ENCODE measurements at places on chromosomes 6 and 20.

DNA sequence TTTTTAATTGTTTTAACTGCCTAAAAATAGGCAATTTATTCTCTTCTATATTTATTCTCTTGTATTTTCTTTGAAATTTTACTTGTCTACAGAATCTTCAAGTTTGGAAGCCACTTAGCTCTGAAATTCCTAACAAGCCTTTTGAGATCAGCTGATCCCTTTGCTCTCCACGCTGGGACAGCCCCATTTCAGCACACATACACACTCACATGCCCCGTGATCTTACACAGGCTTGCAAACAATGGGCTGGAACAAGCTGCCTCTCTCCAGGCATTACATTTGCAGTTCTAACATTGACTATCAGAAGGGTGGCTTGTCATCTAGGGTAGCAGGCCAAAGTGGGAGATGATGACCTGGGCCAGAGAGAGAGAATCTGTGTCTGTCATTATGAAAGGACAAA lies 62.1 kb upstream of the RAB32 start:
- no peak for DNase-seq

- no peak for DNase-seq
These were observed 32.6 kb downstream of the KCNK5 start for GRCh38 chr6:39196673-39197091.

DNA sequence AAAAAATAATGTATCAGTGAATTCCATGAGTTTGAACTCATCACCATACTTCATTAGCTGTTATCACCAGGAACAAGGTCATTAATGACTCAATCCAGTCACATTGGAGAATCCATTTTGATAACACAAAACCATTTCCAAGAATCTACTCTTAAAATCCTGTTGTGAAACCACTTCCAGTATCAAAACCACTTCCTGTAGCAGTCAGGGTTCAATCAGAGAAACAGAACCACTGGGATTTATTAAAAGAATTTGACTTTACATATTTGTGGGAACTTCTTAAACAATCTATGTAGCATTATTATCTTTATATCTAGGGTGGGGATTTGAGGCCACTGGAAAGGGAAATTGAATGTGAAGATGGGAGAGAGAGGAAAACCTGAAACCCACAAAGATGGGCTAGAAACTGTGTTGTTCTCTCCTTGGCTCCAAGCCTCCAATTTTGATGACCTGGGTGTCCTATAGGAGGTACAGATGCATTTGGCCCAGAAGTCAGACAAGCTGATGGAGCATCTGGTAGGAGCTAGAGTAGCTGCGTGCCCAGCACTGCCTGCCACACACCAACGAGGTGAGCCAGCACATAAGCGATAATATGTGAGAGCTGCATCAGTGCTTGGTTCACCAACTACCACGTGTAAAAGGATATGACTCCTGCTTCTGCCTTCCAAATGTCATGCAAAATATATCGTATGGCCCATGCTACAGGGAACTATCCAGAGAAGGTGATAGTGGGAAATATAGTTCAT lies 117.0 kb downstream of the TMEM200A start:
- no peak for DNase-seq

- no peak for DNase-seq
These were observed 14.4 kb downstream of the JARID2 start for GRCh38 chr6:15260099-15260821.

DNA sequence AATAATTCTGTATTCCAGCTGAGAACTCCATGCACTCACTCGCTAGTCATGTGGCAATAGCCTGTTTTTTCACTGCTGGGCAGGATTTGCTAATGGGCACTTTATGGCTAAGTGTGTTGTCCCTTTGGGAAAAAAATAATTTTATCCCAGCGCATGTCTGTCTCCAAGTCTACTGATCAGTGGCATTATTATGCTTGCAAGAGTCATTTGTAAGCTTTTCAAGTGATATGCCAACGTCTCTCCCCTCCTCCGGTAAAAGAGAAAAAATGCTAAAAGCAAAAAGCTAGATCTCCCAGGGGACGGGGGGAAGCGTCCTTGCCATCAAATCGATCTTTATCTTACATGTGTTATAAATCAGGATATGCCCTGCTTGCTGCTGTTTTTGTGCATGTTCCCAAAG lies 407.7 kb downstream of the CDH26 start:
- no peak for DNase-seq

DNA sequence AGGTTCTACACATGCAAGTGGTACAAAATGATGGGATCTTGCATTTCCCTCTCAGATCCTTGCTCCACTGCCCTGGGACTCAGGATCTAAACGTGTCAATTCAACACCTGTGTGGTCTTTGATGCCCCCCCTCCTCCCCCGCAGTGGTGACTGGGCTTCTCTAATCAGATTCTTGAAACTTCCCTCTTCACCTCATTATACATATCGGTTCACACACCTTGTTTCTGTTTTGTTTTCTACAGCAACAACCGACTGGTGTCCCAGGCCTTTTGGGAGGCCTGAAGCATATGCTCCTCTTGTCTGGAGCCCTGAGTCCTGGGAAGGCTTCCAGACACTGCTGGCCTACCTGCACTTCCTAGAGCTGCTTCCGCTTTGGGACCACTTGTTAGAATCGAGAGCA lies 20.0 kb downstream of the SAMD3 start:
- no peak for DNase-seq

DNA sequence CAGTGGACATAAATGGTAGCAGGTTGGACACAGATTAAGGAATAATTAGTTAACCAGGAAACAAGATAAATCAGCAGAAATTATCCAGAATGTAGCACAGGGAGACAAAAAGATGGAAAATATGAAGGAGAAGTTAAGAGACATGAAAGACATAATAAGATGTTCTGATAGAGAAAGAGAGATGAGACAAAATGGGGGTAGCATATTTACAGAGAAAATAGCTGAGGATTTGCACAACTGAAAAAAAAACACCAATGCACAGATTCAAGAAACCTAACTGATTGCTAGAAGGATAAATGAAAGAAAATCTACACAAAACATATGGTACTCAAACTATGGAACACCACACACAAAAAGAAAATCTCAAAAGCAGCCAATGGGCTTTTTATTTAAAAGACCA lies 34.6 kb upstream of the TBC1D22B start:
- DNase-seq: no peak

DNA sequence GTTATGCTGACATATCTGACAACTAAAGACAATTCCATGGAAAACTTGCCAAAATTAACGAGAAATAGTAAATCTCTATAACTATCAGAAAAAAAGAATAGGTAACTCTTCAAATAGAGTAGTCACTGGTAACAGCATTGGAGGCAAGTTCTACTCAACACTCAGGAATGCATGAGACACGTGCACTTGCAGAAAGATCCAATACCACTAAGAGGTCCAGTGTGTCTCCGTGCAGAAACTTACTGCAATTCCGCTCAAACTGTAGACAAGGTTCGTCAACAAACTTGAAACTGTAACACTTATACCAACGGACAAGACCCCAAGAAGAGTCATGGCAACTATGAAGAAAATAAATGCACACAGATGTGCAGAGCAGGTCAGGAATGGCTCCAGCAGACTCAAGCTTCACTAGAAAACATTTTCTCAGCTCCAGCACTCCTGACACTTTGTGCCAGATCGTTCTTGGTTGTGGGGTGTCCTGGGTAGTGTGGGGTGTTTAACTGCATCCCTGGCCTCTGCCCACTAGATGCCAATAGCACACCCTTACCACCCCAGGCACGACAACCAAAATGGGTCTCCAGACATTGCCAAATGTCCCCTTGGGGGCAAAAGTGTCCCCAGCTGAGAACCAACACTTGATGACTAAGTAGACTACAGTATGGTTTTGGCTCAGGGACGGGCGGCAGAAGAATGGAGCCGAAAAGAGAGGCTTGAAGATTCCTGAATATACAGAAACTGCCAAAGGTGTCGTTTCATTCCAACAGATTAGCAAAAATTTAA lies 134.8 kb downstream of the DTNBP1 start:
- no peak for DNase-seq

GRCh38 chr20:47080365-47080764 lies 185.7 kb downstream of the EYA2 start:
- peak; percentile 8 for DNase-seq

- DNase-seq: peak; percentile 47
These were observed 445 bp downstream of the RAB32 start for GRCh38 chr6:146543940-146544615.

GRCh38 chr6:33750244-33750991 lies 3.7 kb upstream of the IP6K3 start:
- DNase-seq: no peak

GRCh38 chr6:17381424-17382147 lies 11.8 kb upstream of the CAP2 start:
- DNase-seq: peak; percentile 38

GRCh38 chr20:24206995-24207394 lies 218.4 kb upstream of the GGTLC1 start:
- no peak for DNase-seq

DNA sequence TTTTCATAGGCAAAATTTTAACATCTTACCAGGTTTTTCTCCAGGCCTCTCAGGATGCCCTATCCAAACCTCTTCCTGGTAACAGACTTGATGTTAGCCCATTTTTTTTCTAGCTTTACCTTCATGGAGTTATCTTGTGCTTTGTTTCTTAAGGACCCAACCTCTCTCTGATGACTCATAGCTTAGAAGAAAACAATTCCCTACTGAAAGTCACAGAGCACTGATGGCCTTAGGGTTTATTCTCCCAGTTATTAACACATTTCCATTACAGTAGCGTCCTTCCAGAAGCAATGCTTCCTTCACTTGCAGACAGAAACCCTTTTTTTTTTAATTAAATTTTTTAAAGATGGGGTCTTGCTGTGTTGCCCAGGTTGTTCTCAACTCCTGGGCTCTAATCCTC lies 79.4 kb downstream of the IYD start:
- DNase-seq: no peak

DNA sequence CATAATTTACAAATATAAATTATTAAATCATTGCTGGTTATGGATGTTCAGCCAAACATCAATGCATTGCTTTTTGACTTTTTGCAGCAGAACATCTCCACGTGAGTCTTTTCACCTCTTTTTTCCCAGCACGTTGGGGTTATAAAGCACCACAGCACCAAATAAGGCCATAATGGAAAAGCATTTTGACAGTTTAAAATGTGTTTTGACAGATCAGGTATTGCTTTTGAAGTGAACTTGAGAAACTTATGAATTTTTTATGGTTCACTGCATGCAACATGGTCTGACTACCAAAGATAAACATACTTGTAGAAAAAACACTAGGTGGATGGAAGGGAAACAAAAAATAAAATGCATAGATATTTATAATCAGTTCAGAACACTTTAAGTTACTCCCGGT lies 622.4 kb downstream of the HTR1B start:
- DNase-seq: no peak

DNA sequence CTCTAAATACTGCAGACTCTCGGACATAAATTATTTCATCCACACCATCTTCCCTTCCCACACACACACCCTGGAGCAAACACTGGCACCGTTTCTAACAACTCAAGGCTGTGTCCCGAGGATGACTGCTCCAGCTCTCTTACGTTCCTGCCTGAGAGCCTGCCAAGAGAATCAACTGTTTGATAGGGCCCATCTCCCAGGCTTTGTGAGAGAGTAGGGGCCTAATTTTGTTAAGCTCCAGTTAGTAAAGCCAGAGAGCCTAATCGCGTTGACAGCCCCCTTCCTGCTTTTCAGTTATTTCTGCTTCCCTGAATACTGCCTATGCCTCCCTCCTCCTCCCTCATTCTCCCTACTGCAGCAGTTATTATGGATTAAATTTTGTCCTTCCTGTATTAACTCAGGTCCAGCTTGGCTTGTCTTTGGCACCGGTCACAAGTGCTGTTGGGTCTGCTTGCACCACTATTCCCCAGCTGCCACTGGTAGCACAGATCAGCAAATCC lies 118.1 kb upstream of the TMEM181 start:
- DNase-seq: no peak

GRCh38 chr20:33399924-33400323 lies 1.4 kb downstream of the CDK5RAP1 start:
- peak; percentile 64 for DNase-seq

DNA sequence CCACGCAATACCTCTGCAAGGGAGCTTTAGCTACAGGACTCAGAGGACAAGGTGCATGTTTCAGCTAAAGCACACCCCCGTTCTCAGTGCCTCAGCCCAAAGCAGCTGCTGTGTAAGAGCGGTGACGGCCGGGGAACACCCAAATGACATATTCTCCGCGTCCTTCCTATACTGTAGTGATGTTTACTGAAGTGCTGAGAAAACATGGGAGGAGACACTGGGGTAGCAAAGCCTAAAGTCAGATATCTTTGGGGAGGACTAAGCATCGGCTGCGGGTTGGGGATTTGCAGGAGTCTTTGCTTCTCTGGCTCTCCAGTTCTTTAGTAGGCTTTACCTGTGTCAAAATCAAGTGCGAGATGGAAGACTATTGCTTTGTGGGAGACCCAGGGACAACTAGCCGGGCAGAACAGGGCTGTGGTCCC lies 1.7 kb downstream of the SLC22A23 start:
- no peak for DNase-seq

GRCh38 chr6:99609905-99610489 lies 3.4 kb downstream of the PRDM13 start:
- no peak for DNase-seq

DNA sequence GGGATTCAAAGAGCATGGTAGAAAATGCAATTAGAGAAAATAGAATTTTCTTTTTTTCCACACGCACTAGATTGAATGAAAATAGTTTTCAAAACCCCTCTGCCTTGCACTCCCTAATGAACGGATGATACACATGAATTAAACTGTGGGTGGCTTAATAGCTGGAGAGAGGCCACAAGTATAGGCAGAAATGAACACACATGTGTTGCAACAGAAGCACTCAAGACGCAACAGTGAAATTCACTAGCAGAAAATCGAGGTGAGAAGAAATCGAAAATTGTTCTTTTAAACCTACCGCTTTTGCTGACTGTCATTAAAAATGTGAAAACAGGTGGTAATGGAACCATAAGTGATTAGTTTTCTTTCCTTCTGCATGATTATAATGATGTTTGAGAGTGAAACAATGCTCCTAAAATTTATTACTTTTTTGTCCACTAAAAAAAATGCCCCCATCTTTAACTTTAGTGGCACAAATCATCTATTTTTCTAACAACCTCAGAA lies 80.1 kb upstream of the SHLD1 start:
- DNase-seq: no peak

DNA sequence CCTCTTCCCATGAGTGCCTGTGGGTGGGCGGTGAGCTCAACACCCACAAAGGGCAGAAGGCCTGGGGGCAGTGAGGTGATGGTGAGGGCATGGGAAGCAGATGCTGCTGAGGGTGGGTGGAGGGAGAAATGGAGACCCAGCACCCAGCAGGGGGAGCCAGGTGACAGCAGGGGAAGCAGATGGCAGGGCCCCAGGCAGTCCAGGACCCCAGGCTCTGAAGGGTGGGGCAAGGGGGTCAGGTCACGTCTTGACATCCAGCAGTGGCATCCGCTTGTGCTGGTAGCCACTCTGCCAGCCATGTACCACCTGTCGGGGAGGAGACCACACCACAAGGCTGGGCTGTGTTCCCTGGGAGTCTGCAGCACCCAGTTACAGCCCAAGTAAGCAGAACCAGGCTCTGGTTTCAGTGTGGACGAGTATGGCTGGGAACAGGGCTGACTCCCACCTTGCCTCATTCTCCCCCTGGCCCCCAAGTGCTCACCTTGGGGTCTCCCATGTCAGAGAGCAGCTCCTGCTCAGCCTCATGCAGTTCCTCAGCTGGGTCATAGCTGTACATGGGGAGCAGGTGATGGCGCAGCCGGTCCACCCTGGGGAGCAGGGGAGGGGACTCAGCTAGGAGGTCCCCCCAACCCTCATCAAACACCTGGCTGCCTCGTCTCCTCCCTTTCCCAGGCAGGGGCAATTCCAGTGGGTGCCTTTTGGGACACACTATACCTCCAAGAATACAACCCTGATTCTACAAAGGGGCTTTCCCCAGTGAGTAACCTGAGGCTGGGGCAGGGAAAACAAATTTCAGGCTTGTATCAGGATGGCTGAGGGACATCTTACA lies 2.0 kb downstream of the SMIM29 start:
- peak; percentile 37 for DNase-seq

GRCh38 chr6:25487012-25487411 lies 165.0 kb upstream of the SCGN start:
- DNase-seq: no peak

All from suppressor macrophage (primary cell).